ENCODE measurements at places on chromosomes 6 and 20.

DNA sequence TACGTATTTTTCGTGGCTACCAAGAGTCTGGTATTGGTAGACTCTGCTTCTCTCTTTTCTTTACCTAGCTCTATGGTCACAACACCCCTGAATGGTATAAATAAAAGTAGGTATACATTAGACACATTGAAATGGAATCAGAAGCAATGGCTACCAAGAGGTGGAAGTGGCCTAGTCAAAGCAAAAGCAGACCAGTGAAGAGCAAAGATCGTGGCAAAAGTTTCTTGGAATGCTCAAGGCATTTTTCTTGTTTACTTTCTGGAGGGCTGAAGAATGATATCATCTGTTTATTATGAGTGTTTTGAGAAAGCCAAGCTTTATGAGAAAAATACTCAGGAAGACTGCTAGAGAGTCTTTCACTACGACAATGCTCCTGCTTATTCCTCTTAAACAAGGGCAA lies 28.6 kb upstream of the MOCS1 start:
- no peak for DNase-seq

GRCh38 chr20:53395188-53395923 lies 198.3 kb downstream of the ZNF217 start:
- DNase-seq, result no peak

- no peak for DNase-seq
These were observed 7.7 kb upstream of the FOXF2 start for GRCh38 chr6:1381481-1382330.

DNA sequence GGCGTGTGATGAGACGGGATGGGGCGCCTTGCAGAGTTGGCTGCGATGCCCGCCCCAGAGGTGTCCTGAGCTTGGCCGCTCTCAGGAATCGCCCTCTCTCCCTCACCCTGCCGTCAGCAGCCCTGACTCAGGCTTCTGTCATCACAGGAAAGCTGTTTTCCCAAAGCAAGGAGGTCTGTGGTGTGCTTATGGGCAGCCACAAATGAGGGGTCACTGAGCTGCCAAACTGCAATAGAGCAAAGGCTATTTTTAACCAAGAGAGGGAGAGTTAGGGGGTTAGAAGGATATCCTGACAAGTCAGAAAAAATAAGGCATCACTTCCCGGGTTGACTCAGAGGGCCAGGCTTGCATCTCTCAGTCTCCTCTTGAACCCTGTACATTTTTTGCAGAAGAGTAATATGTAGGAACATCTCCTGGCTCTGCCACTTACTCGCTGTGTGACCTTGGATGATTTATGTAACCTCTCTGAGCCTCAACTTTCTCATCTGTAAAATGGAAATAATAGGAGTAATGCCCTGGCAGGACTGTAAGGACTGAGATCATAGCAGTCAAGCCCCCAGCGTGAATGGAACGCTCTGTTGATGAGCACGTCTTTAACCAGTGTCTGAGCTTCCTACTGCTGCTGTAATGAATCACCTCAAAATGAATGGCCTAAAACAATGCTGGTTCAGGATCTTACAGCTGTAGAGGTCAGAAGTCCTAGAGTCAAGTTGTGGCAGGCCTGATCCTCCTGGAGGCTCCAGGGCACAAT lies 181.9 kb downstream of the NFATC2 start:
- no peak for DNase-seq

GRCh38 chr6:75748743-75749538 lies at the start of gene MYO6:
MYO6 (plus strand) TSS chr6:75749239; CDS start chr6:75817548, 68,309 bp downstream.
- DNase-seq, result no peak

Data from SIG-M5 (cell line).